Stimulated activated CD4-positive, alpha-beta T cell treated with anti-CD3 and anti-CD28 coated beads, Interleukin-12 subunit alpha, Interleukin-12 subunit beta, amount 100 ng/mL, for 48 hours (primary cell): ENCODE measurements at places on chromosomes 5 and 9.

- no peak for DNase-seq
Measured at GRCh38 chr9:122797316-122798063, 2.4 kb upstream of the OR1K1 start.

DNA sequence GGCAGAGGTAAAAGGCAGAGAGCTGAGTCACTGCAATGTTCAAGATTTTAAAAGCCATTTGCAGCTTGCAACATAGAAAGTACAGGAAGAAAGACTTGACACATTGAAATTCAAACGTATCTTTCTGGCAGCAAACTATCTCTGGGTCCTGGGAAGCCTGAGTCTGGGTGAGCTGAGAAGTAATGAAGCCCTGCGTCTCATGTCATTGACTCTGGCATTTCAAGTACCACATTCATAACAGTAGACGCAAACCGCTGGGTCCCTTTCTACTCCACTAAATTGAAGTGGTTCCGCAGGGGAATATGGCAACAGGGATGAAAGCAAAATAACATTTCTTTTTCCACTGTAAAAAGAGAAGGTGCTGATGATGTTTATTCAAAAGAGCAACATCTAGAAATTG, 694.3 kb downstream of the BRINP1 start:
- no peak for DNase-seq

- no peak for DNase-seq
Measured at GRCh38 chr5:56763711-56764466, 51.5 kb upstream of the MAP3K1 start.

DNA sequence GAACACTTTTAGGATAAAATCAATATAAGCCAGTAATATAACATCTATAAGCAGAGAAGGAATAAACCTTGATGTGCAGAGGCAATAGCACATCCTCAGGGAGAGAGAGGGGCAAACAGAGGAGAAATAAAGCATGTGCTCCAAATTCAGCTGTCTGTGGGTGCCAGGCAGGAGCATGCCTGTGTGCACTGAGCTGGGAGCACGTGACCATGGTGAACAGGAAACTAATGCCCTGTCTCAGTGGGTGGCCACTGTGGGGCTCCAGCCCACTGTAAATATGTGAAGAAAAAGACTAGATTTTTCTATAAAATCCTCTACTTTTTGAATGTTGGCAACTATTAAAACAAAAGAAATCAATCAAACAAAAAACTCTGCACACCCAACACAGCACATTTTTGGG, 55.3 kb downstream of the FYB1 start:
- no peak for DNase-seq

DNA sequence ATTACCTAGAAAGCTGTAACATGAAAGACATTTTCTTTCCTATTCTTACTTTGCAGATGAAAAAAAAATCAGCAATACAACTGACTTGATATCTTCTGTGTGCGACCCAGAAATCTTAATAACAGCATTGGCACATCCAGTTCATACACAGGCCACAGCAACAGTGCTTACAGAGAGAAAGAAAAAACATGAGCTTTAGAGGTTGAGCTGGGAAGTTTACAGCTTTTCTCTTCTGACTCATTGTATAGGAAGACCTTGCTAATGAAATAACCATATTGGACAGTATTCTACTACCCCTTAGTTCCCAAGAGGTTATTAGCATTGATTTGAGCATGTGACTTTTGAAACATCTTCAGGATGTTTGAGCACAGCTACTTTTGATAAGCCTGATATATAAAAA, 1033.4 kb upstream of the DMAC1 start:
- no peak for DNase-seq

GRCh38 chr5:58188262-58188651, 271.6 kb downstream of the PLK2 start:
- DNase-seq: no peak

- DNase-seq: no peak
Measured at GRCh38 chr5:132679717-132680380, 6.1 kb downstream of the IL4 start.

- DNase-seq: no peak
Measured at GRCh38 chr9:120258096-120258495, 321.9 kb downstream of the CDK5RAP2 start.

GRCh38 chr5:17463653-17464052, 34.4 kb upstream of the TAF11L2 start:
- no peak for DNase-seq
